Left colon (tissue), 2 donors: ENCODE measurements at places on chromosomes 3 and 15. TPM values are rescaled to one million over a fixed set of nuclear protein-coding genes. Genes with fewer than 3 reads are reported as not detected.

The HYAL1 gene
- 6.9 TPM for total RNA-seq

The ACTRT3 gene
- 1.5 TPM for total RNA-seq

The RPL32 gene
- total RNA-seq, result 1,145 TPM

The SLCO3A1 gene
- 15.1 TPM for total RNA-seq

The GREM1 gene
- total RNA-seq, result 13.7 TPM

The PARP15 gene
- total RNA-seq, result 0.70 TPM

The FILIP1L gene
- total RNA-seq, result 6.7 TPM
